ENCODE measurements at places on chromosomes 1 and 21.

DNA sequence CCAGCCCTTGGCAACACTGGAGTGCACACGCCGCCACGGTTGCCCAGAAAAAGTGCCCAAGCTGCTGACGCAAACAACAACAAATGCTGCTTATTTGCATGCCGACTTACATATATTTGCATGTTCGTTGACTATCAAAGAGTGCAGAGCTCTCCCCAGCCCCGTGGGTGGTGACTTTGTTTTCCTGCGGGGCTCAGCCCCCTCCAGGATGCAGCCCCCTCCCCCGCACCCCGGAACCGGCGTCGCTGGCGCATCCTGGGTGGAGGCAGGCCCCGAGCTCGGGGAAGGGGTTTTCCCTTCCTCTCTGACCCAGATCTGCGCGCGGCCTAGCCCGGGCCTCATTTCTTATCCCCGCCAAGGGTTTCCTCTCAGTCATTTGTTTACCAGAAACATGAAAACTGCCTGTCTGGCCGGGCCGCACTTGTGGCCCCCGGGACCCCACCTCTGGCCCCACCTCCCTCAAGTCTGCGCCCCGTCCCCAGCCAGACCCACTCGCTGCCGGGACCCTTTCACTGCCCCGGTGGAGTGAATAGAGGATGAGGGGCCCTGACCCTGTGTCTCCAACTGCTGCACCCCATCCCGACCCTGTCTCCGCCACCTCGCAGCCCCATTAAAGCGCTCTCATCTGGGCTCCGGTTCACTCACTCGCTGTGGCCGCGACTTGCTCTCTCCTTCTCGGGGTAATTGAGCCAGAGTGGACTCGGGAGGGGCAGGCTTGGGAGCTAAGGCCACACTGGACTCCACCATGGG, 5.5 kb downstream of the TNFRSF25 start:
- DNase-seq: no peak

DNA sequence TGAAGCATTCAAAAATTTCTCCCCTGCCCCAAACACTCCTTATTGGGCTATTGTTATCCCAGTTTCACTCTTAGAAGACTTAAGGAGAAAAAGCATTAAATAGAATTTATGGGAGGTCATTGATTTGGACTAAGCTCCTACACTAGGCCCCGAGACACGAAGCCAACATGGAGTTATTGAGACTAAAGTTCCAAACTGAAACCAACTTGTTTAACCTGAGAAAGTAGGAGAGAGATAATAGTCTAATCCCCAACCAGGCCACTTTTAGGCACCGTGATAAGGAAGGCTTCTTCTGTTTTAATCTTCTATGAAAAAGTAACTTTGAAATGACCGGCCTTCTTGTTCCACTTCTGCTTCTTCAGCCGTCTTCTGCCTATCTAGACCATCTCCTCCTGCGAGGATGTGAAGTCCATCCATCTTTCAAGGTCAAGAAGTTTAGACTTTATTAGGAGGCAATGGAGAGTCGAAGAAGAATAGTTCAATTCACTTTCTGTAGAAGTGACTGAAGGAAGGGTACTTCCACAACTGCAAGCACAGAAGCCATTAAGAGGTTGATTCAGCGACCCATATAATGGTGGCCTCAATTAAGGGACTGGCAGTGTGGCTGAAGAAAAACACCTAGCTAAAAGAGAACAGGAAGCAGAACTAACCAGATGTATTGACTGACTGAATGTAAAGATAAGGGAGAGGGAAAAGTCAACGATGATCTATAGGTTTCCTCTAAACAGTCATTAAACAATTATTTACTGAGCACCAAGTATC, 428.8 kb downstream of the SMYD3 start:
- no peak for DNase-seq

DNA sequence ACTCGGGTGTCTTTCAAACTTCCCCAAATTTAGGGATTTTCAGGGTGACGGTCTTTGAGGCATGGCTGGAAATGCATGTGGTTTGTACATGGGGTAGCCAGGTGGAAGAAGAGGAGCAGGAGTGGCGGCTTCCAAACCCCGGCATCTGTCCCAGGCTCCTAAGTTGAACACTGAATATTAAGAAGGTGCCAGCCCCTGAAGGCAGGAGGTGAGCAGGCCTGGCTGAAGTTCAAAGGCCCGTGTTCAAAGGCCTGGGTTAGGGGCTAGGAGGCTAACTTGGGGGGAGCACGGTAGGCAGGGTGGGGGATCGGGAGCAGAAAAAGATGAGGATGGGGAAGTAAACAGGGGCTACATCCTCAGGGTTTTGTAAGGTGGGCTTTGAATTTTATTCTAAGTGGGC, 42.8 kb downstream of the ELK4 start:
- DNase-seq: no peak

DNA sequence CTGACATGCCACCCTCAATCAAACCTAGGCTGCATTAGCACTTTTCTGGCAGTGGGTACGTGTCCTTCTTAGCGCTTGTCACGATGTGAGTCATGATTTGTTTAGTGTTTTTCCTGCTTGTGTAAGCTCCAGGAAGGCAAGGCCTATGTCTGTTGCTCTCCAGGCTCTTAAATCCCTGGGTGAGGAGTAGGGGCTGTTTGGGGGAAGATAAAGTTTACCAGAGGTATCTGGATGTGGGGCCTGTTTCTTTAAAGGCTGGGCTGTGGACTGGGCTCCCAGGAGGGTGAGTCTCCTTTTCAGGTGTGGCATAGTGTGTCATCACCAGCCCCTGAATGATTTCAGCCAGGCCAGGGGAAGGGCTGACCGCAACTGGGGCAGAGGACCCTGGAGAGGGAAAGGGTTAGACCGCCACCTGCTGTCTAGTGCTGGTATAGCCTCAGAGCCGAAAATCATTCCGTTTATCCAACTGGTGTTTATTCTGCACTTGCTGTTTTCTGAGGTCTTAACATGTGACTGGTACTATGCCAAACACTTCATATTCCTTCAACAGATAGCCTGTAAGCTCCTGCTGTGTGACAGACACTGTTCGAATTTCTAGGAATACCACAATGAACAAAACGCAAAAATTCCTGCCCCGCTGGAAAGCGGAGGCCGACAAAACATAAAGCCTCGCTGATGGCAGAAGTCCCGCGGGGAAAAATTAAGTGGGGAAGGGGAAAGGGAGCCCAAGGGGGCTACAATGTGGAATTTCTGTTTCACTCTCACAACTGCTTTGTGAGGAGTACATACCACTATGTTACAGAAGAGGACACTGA, 9.7 kb downstream of the SERINC2 start:
- peak; percentile 73 for DNase-seq

GRCh38 chr1:18722270-18722669, 91.6 kb downstream of the PAX7 start:
- DNase-seq: peak; percentile 59

- DNase-seq: no peak
Observed at GRCh38 chr1:219514728-219515127, 98.2 kb downstream of the ZC3H11B start.

DNA sequence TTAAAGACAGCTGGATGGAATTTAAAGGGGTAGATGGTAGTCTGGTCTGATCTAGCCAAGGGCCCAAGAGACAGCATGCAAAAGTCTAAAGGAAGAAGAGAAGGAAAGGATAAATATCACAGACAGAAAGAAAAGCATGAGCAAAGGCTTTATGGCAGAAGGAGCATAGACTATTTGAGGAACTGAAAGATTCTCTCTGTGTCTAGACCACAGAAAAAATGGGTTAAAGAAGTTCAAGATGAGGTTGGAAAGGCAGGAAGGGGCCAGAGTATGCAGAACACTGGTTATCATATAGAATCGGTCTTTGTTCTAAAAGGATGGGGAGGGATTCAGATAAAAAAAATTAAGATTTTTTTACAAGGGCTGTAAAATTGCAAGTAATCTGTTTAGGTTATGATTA, 136.8 kb upstream of the SGIP1 start:
- DNase-seq: no peak

- no peak for DNase-seq
Observed at GRCh38 chr1:19063122-19063521, 106.6 kb upstream of the IFFO2 start.

GRCh38 chr1:243459059-243459458, 203.2 kb downstream of the SDCCAG8 start:
- no peak for DNase-seq

DNA sequence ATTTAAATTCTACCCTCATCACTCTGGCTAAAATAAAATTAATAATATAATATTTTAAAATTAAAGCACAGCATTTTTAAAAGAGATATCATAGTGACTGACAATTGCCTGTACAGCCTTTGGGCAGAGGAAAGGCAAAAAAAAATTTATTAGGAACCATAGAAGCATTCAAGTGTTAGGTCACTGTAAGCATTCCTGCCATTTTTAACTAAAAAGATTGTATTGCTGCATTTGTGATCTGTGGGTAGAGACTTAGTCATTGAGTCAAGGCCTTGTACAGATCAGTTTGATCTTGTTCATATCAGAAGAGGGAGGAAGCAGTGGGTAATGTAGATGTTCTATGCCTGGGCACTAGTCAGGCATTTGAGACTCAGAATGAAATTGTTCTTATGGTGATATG, 109.9 kb downstream of the LYPLAL1 start:
- no peak for DNase-seq

DNA sequence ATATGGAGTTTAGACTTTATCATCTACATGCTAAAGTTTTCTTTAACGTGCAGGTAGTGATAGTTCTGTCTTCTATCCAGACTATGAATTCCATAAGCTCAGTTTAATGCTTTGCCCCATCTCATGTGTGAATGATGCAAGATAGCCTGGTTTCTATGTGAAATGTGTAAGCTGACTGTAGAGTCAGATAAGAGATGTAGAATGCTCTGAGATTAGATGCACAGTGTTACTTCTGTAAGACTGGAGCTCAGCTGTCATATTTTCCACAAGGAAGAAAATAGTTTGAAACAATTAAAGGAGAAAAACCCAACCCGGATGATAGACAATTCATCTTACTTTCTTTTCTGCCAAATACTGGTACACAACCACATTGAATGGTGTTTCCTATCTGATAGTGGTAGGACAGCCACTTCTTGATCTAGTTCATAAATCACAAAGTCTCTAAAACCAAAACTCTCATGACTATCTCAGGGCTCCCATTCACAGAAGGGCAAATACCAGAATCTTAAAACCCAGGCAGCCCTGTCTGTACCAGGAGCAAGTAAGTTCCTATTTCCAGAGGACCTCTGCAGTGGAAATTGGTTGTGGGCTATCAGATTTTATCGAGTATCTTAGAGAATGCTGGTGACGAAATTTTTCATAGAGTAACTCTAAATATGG, 50.6 kb downstream of the TBX15 start:
- DNase-seq: no peak

DNA sequence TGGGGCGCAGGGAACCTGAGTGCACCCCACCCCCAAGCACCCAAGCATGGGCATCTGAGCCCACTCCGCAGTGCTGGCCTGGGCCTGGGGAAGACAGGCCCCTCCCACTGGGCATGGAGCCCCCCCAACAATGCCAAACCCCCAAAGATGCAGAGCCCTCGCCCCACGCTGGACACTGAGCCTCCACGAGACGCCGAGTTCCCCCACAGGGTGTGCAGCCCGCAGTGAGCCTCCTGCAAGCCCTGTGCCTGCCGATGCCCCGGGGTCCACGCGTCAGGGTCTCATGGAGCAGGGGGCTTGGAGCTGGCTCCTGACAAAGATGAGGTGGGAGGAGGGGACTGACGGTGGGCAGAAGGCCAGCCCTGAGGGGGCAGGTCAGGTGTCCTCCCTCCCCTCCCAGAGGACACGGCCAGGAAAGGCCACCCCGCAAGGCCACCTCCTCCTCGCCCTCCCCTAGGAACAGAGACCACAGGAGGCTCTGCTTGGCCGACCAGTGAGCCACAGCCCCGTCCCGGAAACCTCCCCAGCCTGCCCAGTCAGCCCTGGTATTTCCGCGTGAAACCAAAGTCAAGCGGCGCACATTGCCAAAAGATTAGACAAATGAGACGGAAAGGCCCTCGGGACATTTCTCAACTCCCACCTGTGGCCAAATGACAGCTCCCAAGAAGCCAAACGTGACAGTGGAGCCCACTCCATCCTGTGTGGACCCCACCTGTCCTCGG, 33.4 kb downstream of the MEGF6 start:
- DNase-seq: no peak

DNA sequence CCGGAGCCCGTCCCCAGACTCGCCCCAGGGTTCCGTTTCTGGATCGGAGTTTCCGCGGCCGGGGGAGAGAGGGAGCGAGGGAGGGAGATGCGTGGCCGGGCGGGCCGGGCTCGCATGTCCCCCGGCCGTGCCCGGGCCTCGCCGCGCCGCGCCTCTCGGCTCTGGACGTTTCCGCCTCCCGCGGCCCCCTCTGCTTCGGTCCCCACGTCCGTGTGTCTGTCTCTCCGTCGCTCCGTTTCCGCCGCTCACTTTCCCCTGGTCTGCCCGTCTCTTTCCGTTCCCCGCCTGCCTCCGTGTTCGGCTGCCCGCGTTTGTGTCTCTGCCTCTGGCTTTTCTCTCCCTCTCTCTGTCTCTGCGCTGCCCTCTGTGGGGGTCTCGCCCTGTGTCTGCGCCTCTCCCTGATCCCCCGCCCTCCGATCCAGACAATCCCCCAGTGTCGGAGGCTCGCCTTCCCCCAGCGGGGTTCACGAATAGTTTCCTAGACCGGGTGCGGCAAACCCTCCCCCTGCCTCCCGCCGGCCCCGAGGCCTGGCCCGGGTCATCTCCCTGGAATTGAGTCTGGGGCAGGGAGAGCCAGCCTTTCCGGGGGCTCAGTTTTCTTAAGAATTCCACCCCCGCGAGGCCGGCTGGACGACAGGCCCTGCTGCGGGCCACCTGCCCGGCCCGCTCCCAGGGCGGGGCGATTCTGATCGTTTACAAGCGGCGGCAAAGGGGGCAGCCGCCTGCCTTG, 735 bp downstream of the NBL1 start:
- DNase-seq: peak; percentile 71

DNA sequence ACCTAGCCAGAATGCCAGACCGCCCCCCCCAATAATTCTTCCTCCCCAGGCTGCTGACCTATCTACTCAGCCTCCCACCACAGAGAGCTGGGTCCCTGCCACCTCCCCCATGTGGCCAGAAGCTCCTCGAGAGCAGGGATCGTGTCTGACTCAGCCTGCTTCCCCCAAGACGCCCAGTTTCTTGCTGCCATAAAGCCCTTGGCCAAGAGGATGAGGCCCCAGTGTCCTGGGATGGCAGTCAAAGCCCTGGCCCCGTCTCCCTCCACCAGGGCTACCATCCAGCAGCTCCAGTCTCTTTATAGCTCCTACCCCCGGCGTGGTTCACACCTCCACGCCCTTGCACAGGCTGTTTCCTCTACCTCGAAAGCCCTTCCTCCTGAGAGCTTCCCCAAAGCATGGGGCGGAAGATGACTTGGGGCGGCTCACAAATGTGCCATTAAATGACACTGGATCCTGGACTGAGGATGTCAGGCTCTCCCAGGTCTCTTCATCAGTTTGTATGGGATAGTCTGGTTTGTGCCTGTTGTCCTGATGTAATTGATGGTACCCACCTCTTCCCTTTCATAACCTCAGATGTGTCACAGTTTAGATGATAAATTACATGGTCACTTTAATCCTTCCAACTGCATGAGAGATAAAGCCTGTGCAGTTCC, 13.2 kb downstream of the ADGRB2 start:
- DNase-seq: no peak

GRCh38 chr1:50665413-50665812, 242.2 kb upstream of the DMRTA2 start:
- DNase-seq: no peak

DNA sequence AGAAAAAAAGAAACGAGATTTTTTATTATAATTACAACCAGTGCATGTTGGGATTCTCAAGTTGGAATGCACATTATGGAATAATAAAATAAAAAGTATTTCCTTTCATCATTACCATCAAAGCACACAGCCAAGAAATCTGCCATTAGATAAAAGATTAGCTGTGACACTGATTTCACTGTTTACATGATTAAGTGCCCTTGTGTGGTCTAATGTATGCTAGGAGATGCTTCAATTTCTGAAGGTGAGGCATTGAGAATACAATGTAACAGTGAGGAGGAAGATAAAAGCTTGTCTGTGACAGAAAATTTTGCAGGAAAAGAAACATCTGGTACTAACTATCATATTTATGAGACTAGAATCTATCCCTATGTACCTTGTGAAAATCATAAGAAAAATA, 409.7 kb upstream of the PRMT6 start:
- no peak for DNase-seq

Measured in neural progenitor cell (in vitro differentiated cells).